ENCODE measurements at places on chromosomes 2 and 18. TPM values are rescaled to one million over a fixed set of nuclear protein-coding genes. Genes with fewer than 3 reads are reported as not detected.

DNA sequence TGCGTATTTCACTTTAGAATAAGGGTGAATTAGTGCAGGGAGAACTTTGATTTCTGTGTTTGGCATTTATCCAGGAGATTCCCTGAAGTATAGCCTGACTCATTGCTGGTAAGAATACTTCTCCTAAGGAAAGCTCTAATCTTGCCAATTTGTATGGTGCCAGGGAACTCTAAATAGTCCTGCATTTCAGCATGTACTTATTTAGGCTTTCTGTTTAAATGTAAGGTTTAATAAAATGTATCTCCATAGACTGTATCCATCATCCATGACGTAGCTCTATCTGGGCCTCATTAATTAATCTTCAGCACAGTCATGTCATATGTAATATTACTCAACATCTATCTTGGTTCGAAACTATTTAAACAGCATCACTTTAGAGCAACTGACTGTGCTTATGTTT lies 127.7 kb downstream of the DOK6 start:
- no peak overlapping the region for H3K4me3 ChIP-seq
- no peaks in the 10 kb centered on the region for H3K36me3 ChIP-seq
- no peaks in the 10 kb centered on the region for H3K27me3 ChIP-seq
- DNase-seq = no peak
- no peaks in the 10 kb centered on the region for H3K4me1 ChIP-seq

DNA sequence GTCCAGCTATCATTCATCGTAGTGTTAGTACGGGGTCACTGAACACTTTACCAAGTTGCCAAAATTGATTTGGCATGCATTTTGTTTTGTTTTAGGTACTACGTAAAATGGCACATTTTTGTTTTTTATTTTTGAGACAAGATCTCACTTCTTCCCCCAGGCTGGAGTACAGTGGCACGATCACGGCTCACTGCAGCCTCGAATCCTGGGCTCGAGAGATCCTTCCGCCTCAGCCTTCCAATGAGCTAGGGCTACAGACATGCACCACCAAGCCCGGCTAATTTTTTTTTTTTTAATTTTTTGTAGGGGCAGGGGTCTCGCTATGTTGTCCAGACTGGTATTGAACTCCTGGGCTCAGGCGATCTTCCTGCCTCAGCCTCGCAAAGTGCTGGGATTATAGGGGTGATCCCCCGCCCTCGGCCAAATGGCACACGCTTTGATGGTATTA lies 786 bp downstream of the TAF1B start:
- H3K27me3 ChIP-seq = no peaks in the 10 kb centered on the region
- DNase-seq = no peak
- peaks cover 7% of the 10 kb centered on the region for H3K36me3 ChIP-seq
- peak overlapping the region; percentile 83 for H3K4me3 ChIP-seq
- peaks cover 35% of the 10 kb centered on the region for H3K4me1 ChIP-seq
- peak overlapping the region; percentile 93 for H3K27ac ChIP-seq

GRCh38 chr2:235951493-235951892 lies 216.7 kb downstream of the GBX2 start:
- H3K4me1 ChIP-seq = peaks cover 11% of the 10 kb centered on the region
- no peak for DNase-seq
- no peak overlapping the region for H3K4me3 ChIP-seq
- H3K27me3 ChIP-seq = peaks cover 55% of the 10 kb centered on the region

GRCh38 chr18:13159579-13159978 lies 59.0 kb upstream of the LDLRAD4 start:
- H3K4me3 ChIP-seq = no peak overlapping the region
- no peak overlapping the region for H3K27ac ChIP-seq
- H3K4me1 ChIP-seq = no peaks in the 10 kb centered on the region
- peaks cover 19% of the 10 kb centered on the region for H3K36me3 ChIP-seq
- no peaks in the 10 kb centered on the region for H3K27me3 ChIP-seq

SCG2 gene
- not detected for total RNA-seq

Data from activated naive CD8-positive, alpha-beta T cell treated with anti-CD3 and anti-CD28 coated beads for 36 hours (primary cell).